Stimulated activated CD4-positive, alpha-beta T cell treated with anti-CD3 and anti-CD28 coated beads, TNF-alpha, amount 100 ng/mL, for 4 hours (primary cell): ENCODE measurements at places on chromosomes 3 and 15.

GRCh38 chr3:197800379-197800778 lies 9.3 kb downstream of the LRCH3 start:
- no peak for DNase-seq

GRCh38 chr3:60598671-60599070 lies 652.6 kb downstream of the FHIT start:
- DNase-seq, result no peak

DNA sequence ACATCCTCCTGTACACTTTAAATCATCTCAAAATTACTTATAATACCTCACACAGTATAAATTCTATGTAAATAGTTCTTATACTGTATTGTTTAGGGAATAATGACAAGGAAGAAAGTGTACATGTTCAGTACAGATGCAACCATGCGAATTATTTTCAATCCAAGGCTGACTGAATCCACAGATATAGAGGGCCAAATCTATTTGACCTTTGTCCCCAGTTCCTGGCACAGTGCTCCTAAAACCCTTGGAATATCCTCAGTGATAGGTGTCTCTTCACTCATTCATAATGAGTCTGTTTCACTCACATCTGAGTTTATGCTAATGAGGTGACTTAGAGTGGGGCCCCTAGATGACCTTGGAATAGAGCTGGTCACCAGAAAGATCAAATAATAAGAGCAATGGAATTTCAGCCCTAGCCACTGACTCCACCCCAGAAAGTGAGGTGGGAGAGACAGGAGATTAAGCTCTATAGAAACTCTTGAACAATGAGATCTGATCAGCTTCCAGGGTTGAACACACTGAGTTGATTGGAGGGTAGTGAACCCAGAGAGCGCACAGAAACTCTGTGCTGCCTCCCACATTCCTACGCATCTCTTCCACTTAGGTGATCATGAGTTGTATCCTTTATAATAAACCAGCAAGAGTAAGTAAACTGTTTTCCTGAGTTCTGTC lies 65.3 kb downstream of the ADAM10 start:
- DNase-seq, result no peak

DNA sequence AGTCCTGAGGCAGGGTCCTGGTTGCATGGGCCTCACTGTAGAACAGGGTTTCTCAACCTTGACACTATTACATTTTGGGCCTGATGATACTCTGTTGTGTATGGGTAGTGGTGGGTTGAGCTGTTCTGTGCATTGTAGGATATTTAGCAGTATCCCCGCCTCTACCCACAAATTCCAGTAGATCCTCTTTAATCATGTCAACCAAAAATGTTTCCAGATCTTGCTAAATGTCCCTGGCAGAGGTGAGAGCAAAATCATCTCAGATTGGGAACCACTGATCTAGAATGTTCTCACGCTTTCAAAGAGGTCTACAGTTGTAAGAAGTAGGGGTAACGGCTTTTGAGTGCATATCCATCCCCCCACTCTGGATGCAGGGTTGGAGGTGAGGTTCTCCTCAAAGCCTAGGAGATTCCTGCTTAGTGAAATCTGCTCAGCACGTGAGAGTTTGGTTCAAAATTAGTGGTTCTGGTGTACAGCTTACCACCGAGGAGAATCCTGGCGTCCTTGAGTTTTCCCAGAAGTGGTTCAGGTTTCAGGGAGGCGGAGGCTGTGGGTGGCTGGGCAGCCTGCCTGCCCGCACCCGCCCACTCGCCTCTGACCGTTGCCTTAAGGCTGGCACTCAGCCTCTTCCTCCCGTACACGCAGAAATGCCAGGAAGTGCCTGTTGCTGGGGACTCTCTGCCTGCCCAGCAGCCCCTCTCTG lies 5.3 kb downstream of the ACVR2B start:
- DNase-seq, result no peak

DNA sequence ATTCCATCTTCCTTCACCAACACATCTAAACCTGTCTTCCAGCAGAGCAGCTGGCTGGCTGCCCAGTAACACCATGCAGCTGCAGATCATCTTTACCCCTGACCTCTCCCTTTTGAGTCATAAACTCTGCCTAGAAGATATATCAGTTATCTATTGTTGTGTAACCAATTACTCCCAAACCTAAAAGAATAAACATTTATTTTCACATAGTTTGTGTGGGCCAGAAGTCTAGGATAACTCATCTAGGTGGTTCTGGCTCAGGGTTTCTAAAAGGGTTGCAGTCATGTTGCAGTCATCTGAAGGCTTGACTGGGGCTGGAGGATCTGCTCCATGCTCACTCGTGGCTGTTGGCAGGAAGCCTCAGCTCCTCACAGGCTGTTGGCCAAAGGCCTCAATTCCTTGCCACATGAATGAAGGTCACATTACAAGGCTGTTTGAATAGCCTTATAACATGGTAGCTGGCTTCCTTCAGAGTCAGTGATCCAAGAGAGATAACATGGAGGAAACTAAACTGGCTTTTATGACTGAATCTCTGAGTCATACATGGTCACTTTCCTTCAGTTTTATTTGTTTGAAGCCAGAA lies 92.8 kb downstream of the GOLIM4 start:
- no peak for DNase-seq

- no peak for DNase-seq
Observed at GRCh38 chr3:99549957-99550603, 88.3 kb upstream of the COL8A1 start.

DNA sequence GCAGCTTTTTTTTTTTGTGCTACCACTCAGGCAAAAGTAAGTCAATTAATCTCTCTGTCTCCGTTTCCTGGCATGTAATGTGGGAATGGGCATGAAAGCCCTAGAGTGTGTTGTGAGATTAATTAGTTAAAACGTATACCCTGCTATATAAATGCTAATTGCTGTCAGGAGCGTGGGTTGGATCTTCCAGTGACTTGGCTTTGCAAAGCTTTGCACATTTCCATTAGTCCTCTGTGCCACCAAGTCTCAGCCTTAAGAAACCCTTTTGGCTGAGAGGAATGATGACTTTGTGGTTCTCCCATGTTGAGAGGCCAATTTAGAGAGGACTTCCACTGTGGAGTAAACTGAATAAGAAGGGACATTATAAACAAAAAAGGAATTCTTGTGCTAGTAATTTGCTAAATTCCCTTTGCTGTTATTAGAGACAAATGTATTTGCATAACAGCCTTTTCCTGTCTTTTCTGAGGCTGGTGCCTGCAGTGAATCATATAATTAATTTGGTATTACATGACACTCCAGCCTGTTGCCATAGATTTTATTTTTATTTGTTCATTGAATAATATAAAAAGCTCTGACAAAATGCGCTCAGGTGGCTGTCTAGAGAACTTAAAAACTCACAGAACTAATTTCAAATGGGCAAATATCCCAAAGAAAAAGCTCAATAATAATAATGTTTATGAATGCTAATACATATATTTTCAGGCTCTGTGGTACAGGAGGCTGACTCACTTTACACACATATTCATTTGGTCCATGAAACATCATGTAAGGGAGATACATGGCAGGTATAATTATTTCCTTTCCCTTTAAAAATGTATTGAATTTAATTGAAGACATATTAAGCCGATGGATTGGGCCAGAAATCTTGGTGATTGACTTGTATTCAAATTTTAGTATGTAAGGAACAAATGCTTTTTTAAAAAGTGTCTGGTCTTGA lies 82.7 kb downstream of the IL1RAP start:
- DNase-seq, result no peak

DNA sequence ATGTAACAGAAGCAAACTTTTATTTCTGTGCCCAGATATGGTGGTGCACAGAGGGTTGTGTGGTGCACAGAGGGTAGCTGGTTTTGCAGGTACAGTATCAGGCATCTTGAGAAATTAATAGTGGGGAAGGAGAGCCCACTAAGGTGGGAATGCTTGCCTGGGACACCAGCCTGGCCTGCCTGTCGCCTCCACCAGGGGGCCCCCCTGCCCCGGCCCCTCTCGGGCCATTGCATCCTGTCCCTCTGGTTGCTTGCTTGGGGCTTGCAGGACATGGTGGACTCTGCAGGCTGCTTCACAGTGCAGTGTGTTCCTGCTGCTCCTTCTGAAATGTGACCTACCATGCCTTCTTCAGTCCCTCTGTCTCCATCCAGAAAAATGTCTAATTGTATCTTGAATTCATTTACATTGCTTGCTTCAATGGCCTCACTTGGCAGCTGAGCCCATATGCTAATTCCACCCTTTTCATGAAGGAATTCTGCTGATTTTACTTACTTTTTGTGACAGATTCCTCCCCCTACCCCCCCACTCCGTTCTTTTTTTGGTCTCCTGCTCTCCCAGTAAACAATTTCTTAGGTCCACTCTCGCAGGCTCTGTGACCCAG lies 73.6 kb downstream of the EEFSEC start:
- DNase-seq, result no peak
